GM12865 (cell line): ENCODE measurements at places on chromosomes 2 and 18.

DNA sequence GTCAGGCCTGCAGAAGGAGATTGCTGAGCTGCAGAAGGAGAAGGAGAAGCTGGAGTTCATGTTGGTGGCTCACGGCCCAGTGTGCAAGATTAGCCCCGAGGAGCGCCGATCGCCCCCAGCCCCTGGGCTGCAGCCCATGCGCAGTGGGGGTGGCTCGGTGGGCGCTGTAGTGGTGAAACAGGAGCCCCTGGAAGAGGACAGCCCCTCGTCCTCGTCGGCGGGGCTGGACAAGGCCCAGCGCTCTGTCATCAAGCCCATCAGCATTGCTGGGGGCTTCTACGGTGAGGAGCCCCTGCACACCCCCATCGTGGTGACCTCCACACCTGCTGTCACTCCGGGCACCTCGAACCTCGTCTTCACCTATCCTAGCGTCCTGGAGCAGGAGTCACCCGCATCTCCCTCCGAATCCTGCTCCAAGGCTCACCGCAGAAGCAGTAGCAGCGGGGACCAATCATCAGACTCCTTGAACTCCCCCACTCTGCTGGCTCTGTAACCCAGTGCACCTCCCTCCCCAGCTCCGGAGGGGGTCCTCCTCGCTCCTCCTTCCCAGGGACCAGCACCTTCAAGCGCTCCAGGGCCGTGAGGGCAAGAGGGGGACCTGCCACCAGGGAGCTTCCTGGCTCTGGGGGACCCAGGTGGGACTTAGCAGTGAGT lies 19.4 kb downstream of the FOSL2 start:
- no peak for DNase-seq

GRCh38 chr2:12180031-12180430 lies 433.6 kb downstream of the LPIN1 start:
- DNase-seq, result no peak

DNA sequence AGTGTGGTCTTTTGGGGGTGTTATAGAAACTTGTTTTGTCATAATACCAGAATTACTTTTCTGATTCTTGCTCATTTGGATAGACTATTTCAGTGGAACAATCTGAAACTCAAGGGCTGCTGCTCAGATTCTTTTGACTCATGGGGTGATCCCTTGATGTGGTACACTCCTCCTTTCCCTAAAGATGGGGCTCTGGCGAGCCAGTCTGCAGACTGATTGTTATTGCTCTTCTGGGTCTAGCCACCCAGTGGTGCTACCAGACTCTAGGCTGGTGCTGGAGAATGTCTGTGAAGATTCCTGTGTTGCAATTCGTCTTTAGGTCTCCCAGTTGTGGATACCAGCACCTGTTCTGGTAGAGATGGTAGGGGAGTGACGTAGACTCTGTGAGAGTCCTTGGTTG lies 4.2 kb upstream of the MARS2 start:
- peak; percentile 30 for DNase-seq

DNA sequence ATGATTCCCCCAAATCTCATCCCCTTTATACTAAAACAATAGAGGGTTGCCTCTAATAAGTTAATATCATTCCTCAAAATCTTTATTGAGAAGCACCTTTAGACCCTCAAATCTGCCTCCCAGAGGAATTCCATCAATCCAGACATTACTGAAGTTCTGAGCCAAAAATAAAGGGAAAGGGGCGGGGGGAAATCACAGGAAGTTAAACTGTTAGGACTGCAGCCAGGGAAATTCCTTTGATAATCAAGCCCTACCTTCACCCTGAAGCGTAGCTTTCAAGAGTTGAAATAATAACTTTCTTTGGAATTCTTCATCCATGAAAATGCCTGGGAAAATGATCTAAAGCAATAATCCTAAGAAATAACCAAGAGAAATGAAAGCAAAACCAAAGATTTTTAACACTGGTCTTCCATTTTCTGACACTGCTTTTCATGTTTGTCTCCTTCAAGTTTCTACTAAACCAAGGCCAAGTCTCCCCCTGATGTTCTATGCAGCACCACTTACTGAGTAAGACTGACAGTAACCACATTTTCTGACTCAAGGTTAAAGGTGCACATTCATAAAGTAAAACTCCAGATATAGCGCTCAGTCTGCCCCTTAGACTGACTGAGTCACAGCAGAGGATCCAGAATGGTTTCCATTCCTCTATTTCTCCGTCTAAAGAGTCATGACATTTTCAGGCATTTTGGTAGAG lies 78.2 kb downstream of the TCF4 start:
- peak; percentile 83 for DNase-seq

DNA sequence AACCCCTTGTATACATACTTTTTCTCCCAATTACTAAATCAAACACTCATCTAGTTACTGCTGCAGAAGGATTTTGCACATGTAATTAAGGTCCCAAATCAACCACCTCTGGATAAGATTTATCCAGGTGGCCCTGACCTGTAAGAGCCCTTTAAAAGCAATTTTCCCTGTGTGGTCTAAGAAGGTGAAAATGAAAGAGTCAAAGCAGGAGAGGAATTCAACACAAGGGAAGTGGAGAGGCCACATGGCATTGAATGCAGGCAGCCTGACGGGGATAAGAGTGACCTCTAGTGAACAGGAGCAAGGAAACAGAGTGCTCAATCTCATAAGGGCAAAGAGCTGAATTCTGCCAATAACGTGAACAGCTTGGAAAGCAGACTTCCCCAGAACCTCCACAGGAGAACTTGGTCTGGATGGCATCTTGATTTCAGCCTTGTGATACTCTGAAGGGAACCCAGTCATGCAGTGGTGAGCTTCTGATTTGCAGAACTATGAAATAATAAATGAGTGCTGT lies 27.2 kb downstream of the PPP3R1 start:
- peak; percentile 61 for DNase-seq

DNA sequence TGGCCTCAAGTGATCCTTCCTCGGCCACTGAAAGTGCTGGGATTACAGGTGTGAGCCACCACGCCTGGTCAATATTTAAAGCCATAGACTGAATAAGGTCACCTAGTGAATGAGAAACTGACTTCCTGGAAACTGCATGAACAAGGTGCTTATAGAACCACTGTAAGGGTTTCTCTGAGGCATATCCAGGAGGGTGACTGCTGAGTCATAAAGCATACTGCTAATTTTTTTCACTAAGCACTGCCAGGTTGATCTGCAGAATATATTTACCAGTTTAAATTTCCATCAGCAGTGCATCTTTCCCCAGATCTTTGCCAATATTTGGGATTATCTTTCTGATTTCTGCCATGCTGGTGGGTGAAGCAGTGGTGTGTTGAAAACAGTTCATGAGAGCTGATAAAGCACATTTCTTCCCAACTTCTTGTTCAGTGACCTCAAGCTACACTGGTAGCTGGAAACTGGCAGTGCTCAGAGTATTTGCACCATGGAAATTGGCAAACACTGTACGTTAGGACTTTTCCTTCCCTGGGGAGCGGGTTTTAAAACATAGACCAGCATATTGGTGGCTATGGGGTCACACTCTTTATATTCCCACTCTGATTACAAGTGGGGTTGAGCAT lies 4.2 kb upstream of the CLIP4 start:
- DNase-seq, result peak; percentile 77

DNA sequence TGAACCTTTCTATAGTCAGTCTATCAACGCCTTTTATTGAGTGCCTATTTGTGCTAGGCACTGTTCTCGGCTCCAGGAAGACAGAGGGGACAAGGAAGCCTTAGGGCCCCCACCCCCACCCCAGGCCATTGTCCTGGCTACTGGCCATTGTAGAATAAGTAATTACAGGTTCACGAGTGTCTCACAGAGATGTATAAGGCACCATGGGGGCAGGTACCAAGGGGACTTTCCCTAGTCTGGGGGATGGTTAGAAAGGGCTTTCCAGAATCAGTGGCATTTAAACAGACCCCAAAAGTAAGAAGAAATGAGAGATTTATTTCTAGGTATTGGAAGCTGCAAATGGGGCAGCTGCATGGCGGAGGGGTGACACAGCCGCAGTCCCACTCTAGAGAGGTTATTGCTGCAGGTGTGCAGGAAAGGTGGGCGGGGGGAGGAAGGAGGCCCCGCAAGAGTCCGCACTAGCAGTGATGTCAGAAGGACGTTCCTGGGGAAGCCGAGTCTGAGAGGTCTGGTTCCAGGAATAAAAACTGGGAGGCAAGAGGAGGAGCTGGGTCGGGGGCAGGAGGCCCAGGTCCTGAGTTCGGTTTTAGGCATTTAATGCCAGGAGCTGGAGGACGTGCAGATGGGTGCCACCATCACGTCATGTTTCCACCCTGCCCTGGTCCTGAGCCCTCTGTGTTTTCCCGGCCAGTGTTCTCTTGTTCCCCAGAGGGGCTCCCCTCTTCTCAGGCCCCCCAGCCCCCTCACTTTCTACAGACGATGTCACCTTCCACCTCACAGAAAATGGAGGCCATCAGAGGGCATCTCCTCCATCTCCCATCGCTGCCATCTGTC lies 30.5 kb downstream of the FOSL2 start:
- DNase-seq, result no peak

DNA sequence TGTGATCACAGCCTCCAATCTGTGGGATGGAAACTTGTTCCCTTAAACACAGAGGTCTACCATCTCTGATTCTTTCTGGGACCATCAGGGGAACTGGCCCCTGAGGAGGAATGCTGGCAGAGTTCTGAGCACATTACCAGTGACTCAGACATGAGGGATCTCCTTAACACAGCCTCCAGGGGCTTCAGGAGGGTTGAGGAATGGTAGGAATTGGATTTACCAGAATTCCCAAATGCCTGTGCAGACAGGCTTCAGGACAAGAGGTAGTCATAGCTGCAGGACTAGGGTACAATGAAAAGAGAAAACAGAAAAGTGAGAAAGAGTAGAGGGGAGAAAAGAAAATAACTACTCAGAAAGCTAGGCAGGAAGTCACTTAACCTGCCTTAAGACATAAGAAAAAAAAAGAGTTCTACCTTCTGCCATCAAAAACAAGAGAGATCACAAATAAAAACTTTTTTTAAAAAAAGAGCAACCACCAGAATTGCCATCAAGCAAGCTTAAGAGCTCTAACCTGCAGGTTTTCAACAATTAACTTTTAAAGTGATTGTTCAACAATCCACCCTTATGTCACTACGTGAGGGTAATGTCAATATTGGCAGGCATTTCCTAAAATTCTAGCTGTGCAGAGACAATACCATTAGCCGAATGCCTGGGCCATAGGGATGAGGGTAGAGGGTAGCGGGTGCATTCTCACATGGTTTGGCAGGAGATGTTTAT lies 524.4 kb downstream of the BCL11A start:
- DNase-seq, result no peak

GRCh38 chr18:46010050-46010449 lies 42.9 kb upstream of the EPG5 start:
- no peak for DNase-seq

- DNase-seq, result no peak
These were observed 2039.2 kb upstream of the CELF4 start for GRCh38 chr18:39604836-39605235.

DNA sequence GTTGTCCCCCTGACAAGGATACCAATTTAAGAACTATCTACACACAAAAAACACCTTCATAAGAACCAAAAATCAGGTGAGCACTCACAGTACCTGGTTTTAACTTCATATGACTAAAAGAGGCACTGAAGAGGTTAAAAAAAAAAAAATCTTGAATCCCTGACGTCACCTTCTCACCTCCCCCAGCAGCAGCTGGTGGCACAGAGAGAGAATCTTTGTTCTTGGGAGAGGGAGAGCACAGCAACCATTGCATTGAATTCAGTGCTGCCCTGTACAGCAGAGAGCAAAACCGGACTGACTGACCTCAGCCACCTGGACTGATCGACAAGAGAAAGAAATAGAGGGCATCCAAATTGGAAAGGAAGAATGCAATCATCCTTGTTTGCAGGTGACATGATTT lies 566.0 kb downstream of the TMX3 start:
- DNase-seq, result no peak

- no peak for DNase-seq
These were observed 141.3 kb downstream of the EML6 start for GRCh38 chr2:54864727-54865126.

DNA sequence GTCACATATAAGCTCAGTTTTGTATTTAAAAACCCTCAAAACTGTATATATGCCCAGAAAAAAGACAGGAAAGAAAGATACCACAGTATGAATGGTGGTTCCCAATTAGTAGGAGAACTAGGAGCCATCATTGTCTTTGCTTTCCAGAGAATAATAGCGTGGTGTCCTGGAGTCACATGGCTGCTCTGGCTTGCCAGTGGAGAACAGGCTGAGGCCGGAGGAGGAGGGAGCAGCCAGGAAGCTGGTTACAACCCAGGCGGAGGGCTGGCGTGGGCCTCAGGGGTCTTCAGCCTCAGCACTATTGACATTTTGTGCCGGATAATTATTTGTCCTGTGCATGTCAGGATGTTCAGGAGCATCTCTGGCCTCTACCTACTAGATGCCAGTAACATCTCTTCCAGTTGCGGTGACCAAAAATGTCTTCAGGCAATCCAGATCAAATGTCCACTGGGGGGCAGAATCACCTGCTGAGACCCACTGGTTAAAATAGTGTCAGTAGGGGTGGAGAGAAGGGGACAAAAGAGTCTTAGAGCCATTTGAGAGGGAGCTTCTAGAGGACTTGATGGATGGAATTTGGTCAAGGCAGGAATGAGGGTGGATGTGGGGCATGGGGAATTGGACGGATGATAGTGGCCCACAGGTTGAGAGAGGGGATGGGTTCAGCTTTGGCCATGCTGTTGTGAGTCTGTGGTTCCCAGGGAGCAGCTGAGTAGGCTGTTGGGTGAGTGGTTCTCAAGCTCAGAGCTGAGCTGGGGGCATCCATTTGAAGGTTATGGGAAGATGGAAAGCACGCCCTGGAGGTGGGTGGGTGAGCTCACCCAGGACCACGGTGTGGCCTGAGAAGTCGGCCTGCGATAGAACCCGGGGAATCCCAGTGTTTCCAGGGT lies 144.9 kb downstream of the AGAP1 start:
- DNase-seq, result no peak

GRCh38 chr2:151891566-151892194 lies 63.5 kb upstream of the ARL5A start:
- no peak for DNase-seq

- no peak for DNase-seq
These were observed 183.4 kb downstream of the CALCRL start for GRCh38 chr2:187264612-187265011.

DNA sequence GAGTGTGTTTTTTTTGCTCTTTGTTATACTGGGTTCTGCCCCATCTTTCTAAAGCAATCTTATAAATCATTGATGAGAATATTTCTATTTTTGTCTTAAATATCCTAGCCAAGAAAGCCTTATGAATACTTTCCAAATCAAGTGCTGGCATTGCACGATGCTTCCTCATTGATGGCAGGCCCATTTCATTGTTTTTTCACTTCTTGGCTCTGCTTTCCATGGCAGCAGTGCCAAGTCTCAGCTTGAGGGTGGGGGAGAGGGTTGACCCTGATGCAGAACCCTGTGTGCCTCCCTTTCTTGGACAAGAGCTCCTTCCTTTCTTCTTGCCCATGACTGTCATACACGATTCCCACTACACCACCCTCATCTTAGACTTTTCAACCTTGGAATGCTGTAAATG lies 16.7 kb upstream of the CELF4 start:
- no peak for DNase-seq

GRCh38 chr18:7720395-7720794 lies 153.3 kb downstream of the PTPRM start:
- DNase-seq, result no peak

GRCh38 chr2:239271882-239272281 lies 128.9 kb downstream of the HDAC4 start:
- DNase-seq, result no peak

GRCh38 chr2:29475499-29475898 lies 360.3 kb downstream of the CLIP4 start:
- no peak for DNase-seq

GRCh38 chr2:6083136-6083535 lies 391.0 kb downstream of the SOX11 start:
- DNase-seq, result no peak
